ENCODE measurements at places on chromosomes 16 and 17.

DNA sequence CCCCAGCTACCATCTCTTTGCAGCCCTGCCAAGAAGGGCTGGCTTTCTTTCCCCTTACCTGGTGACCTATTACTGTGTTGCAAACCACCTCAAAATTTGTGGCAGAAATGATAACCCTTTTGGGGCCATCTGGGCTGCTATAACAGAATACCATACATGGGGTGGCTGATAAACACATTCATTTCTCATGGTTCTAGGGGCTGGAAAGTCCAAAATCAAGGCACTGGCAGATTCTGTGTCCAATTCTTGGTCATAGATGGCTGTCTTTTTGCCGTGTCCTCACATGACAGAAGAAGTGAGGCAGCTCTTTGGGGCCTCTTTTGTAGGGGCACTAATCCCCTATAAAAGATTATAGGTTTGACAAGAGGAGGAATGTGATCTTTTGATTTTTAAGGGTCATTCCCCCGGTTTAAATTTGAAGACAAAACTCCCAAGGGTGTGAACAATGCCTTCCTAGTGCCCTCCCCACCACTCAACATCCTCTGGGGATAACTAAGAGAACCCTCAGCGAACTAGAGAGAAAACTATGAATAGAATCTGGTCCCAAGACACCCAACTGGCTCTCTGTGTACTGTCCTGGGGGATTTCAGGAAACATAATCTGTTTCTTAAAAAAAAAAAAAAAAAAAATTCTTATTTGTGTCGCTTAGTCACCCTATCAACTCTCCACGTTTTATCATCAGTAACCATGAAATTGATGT, 1.7 kb upstream of the METTL22 start:
- DNase-seq: no peak

DNA sequence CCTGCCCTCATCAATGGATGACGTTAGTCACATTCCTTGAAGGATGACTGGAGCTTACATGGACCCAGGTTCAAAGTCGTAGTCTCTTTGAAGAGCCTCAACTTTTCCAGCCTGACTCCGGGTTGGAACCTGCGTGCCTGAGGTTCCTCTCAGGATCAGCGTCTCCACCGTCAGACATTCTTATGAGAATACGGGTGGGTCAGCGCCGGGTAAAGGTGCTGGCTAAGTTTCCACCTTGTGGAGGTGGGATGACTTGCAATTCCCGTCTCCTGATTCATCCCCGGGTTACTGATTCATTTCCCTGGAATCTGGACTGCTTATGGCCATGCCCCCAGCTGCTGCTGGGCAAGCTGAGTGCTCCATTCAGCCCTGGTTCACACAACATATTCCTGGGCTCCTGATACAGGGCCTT, 38.9 kb upstream of the CMIP start:
- peak; percentile 88 for DNase-seq

DNA sequence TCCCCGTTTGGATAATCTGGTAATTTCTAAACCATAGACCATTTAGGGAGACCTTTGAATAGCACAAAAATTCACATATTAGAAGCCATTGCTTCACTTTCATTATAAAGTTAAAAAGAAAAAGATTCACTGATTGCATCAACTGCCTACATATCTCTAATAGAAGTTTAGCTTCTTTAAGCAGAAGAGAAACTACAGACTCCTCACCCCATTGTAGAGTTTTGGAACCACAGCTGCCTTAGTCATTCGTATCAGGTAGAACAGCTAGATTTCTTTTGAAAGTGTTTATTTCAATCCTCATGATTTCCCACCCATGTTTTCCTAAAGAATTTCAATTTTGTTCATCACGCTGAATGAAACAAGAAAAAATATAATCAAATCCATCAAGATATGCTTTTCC, 144.8 kb downstream of the CDH8 start:
- no peak for DNase-seq

DNA sequence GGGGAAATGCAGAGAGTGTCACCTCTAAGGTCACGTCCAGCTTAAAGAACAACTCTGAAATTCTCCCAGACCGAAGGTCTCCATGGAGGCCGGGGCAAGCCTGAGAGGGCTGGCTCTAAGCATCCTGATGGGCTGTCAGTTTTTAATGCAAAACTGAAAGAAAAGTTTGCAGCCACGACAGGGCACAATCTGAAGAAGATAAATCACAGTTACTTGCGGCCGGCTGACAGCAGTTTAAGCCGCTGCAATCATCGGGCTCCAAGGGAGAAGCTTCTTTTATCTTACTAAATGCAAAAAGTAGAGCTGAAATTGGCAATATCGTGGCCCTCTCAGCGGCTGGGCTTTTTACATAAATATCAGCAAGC, 168.8 kb downstream of the CYLD start:
- DNase-seq: no peak

DNA sequence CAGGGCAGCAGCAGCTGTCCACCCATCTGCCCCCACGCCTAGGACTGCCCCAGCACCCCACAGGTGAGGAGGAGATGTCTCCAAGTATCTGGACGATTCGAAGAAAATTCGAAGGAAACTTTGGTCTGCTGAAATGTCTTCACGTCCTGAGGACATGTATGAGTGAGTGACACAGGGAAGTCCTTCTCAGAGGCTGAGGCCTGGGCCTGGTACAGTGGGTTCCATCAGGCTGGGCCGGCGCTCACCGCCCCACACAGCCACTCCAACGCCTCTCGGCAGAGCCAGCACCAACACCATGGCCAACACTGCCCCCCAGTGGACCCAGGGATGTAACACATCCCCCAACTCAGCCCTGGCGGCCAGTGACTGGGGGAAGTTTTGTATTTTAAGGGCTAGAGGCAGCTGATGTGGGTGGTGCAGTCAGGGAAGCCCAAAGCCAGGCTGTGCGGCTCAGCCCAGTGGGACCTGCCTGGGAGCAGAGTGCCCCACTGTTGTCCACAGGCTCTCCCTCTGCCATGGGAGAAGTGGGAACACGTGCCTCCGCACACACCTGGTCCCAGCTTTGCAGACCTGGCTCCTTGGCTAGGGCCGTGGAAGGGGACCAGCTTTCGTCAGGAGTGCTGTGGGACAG, 55.8 kb upstream of the FASN start:
- peak; percentile 63 for DNase-seq

GRCh38 chr17:29131814-29132682, 48.1 kb downstream of the MYO18A start:
- peak; percentile 82 for DNase-seq

GRCh38 chr17:205148-205669, 23.8 kb upstream of the DOC2B start:
- DNase-seq: no peak

- DNase-seq: no peak
Measured at GRCh38 chr17:59863616-59864015, 29.1 kb downstream of the TUBD1 start.
